ENCODE measurements at places on chromosomes 2 and 18. TPM values are rescaled to one million over a fixed set of nuclear protein-coding genes. Genes with fewer than 3 reads are reported as not detected.

OTX1 gene
- 0.33 TPM for total RNA-seq

BMP10 gene
- total RNA-seq, result not detected

KCNK3 gene
- total RNA-seq, result not detected

KYNU gene
- not detected for total RNA-seq

CENPO gene
- total RNA-seq, result 18.7 TPM

PLCL1 gene
- total RNA-seq, result 13.6 TPM

GREB1 gene
- 35.9 TPM for total RNA-seq

SUMO1 gene
- total RNA-seq, result 113 TPM

LRATD1 gene
- total RNA-seq, result 37.6 TPM

CHRNA1 gene
- 0.41 TPM for total RNA-seq

PSD4 gene
- total RNA-seq, result 1.9 TPM

LPIN1 gene
- total RNA-seq, result 16.4 TPM

CNPPD1 gene
- total RNA-seq, result 47.1 TPM

NCL gene
- total RNA-seq, result 346 TPM

CYRIA gene
- total RNA-seq, result 32.4 TPM

DNA sequence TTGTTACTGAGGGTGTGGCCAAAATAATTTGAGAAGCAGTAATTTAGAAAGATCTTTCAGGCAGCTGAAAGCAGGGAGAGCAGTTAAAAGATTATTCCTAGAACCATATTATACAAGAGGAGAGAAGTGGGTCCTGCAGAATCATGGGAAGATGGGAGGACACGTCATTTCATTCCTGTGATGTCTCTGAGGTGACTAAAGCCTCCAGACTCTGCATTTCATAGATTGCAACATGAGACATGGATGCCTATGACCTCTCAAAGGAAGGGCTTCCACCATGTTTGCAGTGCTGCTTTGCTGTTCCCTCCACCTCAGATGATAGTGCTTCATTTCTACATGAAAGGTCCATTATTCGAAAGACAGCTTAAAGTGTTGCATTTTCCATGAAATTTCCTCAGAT is 788.4 kb downstream of the TSN start:
- DNase-seq, result no peak

GRCh38 chr2:110113961-110114591 is 1.5 kb downstream of the MALL start:
- DNase-seq, result no peak

DNA sequence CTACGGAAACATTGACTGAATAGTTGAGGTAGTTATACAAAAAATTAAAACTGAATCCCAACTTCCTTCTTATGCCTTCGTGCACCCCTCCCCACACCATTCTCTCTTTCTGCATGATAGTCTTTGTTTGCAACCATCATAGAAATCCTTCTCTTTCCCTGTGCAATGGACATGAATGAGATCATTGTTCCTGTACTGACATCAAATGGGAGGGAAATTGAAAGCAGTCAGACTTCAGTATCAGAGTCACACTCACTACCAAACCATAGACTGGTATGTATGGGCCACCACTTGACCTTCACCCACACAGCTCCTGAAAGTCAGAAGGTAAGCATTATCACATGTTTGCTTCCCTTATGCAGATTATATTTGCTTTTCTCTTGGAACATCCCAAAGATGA is 782.8 kb downstream of the BCL11A start:
- DNase-seq, result no peak

GRCh38 chr18:31225668-31226067 is 63.0 kb upstream of the DSC1 start:
- DNase-seq, result no peak

DNA sequence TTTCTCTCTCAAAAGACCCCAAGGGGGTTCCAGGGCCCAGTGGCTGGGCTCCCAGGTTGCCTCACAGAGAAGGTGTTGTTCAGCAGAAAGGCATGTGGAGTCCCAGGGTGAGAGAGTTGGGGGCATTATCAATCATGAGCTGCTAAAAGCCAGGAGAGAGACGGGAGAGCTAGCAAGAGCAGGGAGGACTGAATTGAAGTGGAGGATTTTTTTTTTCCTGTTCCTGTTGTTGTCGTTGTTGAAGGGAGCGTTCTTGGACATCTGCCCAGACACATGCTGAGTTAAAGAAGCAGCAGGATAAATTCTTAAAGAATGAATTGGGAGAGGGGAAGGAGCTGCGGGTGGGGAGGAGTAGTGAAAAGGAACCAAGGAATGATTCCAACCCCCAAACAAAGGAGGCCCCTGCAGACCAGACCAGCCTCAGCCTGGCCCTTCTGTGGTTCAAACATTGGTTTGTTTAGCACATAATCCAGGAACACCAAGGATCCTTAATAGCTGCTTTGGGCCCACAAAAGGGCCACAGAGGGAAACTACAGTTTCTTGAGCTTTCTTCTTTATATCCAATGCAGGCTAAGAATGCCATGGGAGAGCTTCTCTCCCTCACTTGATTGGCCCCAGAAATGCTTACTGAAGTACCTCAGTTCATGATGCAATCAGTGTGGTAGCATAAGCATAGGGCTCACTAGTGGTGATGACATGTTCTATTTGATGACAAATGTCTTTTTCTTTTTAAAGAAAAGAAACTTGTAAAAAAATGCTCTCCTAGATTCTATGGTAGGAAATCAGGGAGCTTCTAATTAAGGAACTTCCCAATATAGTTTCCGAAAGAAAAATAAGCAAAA is 146.0 kb downstream of the SETBP1 start:
- DNase-seq, result no peak

- no peak for DNase-seq
Measured at GRCh38 chr18:26488417-26489009, 59.8 kb downstream of the KCTD1 start.

GRCh38 chr2:187698374-187699110 is 144.3 kb upstream of the TFPI start:
- DNase-seq, result no peak

DNA sequence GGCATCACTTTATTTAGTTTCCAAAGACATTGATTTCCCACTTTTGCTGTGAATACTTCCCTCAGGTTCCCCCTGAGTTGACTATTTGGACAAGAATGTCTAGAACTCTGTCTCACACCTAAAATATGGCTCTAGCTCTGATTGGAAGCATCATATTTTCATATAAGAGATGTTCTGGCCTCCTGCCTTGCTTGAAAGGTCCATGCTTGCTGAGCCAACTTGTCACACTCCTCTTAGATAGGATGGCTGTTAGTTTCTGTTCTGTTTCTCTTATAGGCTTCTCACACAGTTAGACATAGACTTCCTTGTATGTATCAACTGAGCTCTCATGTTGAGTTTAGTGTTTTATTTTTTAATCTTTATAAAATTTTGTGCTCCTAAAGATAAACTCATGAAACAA is 87.1 kb downstream of the CNTNAP5 start:
- DNase-seq, result no peak

DNA sequence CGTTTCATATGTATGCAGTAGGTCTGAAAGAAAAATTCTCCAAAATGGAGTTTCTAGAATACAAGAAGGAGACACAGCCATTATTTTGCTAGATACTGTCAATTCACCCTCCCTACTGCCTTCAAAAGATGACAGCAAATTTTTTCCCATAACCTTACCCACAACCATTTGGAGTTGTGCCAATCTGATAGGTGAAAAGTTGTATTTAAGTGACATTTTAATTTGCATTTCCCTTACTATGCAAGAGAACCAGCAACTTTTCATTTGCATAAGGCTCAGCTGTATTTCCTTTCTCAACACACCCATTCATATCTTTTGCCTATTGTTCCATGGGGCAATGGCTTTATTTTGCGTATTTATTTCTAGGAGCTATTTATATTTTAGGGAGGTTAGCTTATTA is 31.4 kb upstream of the IL18RAP start:
- DNase-seq, result no peak

DNA sequence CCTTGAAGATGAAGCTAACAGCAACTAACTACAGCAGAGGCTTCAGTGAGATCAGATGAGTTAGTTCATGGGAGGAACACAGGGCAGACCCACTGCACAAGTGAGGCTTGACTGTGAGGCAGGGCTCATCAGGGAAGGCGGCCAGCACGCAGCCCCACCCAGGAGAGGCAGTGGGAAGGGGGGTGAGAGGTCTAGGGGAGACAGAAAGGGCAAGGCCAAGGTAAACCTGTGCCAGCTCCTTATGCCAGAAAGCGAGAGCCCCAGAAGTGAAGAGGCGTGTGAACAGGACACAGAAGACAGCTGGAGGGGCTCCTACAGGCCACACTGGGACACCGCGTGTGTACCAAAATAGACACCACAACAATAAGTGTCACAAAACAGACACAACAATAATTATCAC is 48.6 kb downstream of the ANO7 start:
- DNase-seq, result no peak

GRCh38 chr2:198712485-198712884 is 745.3 kb downstream of the SATB2 start:
- no peak for DNase-seq

GRCh38 chr2:162688403-162688802 is 150.2 kb downstream of the KCNH7 start:
- DNase-seq, result no peak

GRCh38 chr2:218264773-218265561 is 4.2 kb downstream of the GPBAR1 start:
- no peak for DNase-seq

GRCh38 chr2:240585101-240585500 is 1.4 kb upstream of the CAPN10 start:
- no peak for DNase-seq

- no peak for DNase-seq
Measured at GRCh38 chr2:133791191-133791590, 222.9 kb upstream of the NCKAP5 start.

- no peak for DNase-seq
Measured at GRCh38 chr18:48135436-48135966, 205.0 kb upstream of the SMAD2 start.

DNA sequence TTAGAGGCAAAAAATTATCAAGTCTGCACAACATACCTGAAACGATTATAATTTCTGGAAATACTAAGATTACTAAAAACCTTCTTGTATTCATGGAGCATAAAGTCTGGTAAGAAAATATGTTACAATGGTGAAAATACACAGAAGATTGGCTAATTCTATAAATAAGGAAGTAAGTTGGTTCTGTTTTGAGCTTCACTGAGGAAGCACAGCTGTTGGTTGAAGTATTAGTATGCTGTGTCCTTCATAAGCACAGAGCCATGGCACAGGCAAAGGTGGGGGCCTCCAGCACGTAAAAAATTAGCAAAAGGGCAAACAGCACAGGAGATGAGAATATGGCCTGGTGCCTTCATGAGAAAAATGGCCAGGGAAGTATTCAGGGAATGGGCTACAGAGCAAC is 40.4 kb upstream of the ANKRD62 start:
- DNase-seq, result no peak

GRCh38 chr2:148292431-148292830 is 271.5 kb downstream of the MBD5 start:
- no peak for DNase-seq

- no peak for DNase-seq
Measured at GRCh38 chr2:27729198-27729597, 42.3 kb upstream of the MRPL33 start.

GRCh38 chr2:65834062-65834461 is 401.7 kb upstream of the SPRED2 start:
- no peak for DNase-seq
